Small intestine (tissue), 16 donors: ENCODE measurements at places on chromosomes 4 and X. TPM values are rescaled to one million over a fixed set of nuclear protein-coding genes. Genes with fewer than 3 reads are reported as not detected.

NUDT9 gene
- 62.7 TPM for polyA plus RNA-seq

ADGRG4 gene
- polyA plus RNA-seq, result 2.7 TPM

GRCh38 chr4:7275067-7275466 is 82.7 kb downstream of the SORCS2 start:
- DNase-seq, result no peak

GRCh38 chr4:136557396-136557795 is 974.9 kb downstream of the PCDH18 start:
- no peak for DNase-seq

DNA sequence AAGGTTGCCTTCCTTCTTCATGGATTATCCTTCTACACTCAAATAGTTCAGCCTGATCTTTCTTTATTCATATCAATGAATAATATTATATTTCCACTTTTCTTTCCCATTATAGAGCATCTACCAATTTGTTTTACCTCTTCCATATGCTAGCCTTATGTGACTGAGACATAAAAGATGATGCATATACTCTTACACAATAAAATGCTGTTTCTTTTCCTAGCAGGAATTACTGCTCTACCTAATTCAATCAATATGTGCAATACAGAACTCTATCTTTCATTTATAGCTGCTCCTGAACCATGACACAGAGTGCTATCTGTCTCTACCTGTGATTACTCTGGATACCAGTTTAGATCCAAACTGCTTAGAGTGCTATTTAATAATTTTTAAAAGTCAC is 2334.0 kb downstream of the PCDH7 start:
- DNase-seq, result no peak

DNA sequence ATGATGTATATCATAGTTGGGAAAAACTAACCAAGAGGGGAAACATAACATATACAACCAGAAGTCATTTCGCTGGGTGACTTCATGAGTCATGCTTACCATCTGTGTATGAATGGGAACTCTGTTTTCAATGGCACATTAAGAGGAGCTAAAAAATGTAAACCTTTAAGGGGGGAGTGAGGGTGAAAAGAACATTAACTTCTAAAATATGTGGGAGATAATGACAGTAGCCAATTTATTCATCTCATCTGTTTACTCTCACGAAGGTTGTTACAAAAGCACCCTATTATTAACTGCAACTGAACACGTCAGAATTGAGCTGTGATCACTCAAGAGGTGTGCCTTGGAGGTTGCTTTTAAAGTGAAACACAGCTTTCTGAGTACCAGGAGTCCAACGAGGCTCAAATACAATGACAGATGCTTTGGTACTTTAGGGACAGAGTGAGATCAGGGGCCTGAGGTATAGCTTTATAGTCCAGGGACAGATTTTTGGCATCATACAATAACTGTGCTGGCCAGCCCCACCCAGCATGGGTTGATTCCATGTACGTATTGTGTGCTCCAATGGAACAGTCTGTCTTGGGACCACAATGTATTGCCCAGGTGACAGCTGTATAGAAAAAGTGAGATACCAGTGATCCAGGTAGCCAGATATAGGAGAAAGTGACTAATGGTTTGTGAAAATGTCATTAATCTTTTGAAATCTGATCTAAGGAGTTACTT is 107.3 kb downstream of the AMMECR1 start:
- no peak for DNase-seq

- DNase-seq, result no peak
Observed at GRCh38 chr4:41174444-41174843, 39.9 kb downstream of the APBB2 start.
